Activated naive CD4-positive, alpha-beta T cell treated with anti-CD3 and anti-CD28 coated beads for 36 hours (primary cell): ENCODE measurements at places on chromosomes 2 and 18.

- DNase-seq: no peak
These were observed 123.5 kb upstream of the BOD1L2 start for GRCh38 chr18:57023275-57023882.

DNA sequence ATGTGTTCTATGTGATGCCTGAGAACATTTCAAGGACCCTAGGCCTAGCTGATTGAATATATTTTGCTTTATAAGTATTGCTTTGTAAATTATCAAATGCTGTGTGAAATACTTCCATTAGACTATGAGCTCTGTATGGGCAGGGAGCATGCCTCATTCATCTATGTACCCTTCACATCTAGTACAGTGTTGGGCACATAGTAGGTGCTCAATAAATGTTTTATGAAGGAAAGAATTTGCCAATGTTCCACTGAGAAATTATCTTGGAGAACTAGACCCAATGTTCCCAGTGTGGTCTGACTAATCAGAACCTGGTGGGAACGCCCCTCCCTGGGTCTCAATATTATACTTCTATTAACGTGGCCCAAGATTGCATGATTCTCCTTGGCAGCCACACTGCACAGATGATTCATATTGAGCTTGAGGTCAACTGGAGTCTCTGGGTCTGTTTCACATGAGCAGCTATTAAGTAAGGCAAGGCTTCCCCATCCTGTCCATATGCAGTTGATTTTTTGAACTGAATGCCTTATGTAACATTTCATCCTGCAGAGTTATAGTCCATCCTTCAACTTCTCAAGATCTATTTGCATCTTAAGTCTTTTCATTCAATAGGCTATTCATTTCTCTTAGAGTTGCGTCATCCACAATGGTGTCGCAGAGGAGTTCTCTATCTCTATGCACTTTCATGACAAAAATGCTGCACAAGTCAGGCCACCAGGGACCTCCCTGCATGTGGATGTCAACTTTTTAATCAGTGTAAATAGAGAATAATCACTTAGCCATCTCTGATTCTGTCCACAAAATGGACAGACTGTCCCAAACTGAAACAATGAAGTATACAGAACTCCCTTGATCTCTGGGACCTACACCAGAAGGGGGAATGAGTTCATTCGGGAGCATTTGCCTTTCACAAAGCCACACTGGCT lies 257.6 kb downstream of the CYP26B1 start:
- DNase-seq: no peak

DNA sequence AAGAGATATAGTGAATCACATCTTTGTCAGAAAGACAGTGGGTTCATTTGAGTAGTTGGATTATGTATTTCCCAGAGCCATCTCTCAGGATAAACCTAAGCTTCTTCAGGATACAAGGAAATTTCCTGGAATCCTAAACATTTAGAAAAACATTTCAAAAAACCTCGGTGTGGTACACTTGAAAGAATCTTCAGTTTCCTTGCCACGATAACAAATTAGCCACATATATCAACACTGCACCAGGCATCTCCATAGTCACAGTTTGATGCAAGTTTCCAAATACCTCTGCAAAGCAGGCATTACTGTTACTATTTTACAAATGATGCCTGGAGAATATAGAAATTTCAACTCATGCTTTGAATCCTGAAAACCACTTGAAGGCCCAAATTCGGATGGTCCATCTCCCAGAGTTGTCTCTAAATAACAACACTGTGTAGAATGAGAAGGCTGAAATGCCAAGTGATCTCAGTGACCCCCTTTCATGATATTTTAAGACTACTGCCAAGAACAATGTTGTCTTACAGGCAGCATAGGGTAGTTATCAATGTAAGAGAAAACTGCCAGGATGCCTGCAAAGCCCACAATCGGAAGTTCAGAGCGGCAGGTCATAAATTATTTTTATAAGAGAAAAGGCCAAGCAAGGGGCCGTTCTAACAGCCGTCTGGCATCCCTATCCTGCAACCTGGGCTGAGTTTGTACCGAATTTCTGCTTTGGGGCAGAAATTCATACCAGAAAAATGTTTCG lies 307.9 kb downstream of the TXNL1 start:
- DNase-seq: no peak

- DNase-seq: no peak
These were observed 126.9 kb upstream of the PIK3C3 start for GRCh38 chr18:41828137-41828536.

DNA sequence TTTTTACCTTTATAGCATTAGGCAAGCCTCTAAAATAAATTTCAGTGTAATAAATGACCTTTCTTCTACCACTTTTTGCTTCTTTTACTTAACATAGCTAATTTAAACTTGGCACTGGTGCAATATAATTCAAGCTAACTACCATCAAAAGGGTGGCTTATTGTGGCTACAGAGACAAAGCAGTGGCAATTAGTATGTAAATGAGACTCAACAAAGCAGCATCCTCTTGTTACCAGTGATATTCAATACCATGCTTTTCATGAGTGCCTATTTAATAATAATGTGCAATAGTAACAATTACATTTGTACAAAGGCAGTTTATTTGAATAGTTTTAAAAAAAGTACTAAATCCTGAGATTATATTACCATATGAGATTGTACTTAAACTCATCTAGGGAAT lies 93.4 kb downstream of the SOS1 start:
- DNase-seq: no peak

- DNase-seq: no peak
These were observed 241.0 kb upstream of the RBBP8 start for GRCh38 chr18:22691946-22692710.

DNA sequence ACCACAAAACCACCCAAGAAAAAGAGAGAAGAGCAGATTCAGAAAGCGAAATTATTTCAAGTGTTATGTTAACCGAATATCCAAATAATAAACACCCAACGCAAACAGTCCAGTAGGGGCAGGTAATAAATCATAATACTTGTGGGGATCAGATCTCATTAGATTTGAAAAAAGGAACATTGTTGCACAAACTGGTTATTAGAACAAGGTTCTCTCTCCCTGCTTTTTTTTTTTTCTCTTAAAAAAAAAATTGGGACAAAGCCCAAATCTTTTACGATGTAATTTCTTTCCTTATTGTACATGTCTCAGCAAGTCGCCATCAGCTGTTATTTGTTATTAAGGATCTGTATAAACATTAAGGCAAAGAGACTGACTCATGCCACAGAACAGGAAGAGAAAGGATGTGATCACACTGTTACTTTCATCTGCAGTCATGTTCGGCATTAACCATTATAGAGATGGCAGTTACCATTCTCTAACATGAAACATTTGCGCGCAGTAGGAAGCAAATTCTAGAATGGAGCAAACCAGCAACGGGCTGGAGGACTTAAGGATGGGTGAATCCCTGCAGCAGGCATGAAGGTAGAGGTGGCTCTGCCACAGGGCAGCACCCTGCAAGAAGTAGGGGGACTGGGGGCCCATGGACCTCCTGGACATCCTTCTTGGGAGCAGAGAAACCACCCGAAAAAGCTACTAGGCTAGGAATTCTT lies 42.0 kb downstream of the EPHA4 start:
- peak; percentile 20 for DNase-seq

- DNase-seq: no peak
These were observed 17.5 kb downstream of the SMAD2 start for GRCh38 chr18:47912794-47913585.

GRCh38 chr18:65468881-65469280 lies 281.9 kb upstream of the CDH7 start:
- DNase-seq: no peak

DNA sequence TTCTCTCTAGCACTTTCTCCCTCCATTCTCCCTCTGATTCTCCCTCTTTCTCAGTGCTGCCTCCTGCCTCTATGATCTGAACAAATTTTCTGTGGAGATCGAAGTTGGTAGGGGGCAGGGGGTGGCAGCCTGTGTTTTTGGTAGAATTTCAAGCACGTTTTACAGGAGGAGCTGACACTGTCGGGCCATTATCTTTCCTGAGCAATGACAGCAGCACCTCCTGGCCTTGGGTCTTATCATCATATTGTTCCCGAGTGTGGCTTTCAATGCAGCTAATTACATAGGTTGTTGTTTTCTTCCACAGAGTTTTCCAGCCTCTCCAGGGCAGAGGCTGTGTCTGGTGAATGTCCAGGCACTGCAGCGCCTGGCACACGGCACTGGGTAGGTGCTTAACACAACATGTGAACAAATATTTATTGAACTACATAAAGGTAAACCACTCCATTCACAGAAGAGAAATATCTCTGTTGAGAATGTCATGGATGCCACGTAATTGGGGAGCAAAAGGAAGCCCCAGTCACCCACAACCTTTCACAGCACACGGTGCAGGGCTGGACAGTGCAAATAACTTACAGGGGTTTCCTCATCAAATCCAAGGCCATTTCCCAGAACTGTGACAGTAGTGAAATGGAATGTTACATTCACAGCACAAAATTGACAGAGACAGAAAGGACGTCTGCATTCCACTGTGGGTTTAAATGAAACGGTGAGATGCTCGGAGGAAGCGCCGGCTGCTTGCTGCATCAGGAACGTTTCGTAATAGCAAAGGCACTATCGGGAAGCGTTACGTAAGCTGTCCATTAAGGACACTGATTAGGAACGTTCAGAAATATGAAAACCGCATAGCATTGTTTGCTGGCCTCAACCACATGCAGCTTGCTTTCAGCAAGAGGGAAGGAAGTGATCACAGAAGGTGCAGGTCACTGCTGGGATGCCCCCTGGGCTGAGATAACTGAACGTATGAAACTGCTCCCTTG lies 6.5 kb upstream of the KCNG2 start:
- peak; percentile 14 for DNase-seq

DNA sequence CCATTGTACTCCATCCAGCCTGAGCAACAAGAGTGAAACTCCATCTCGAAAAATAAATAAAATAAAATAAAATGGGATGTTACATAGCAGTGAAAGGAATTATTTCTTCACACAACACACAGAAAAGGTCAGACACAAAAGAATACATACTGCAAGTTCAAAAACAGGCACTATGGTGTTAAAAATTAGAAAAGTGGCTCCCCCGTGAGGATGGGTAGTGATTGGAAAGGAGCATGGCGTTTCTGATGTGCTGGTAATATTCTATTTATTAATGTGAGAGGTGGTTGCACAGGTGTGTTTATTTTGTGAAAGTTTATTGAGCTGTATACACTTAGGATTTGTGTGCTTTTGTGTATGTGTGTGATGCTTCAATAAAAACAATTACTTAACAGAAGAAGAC lies 22.9 kb upstream of the RAB10 start:
- DNase-seq: no peak

GRCh38 chr2:236210536-236210935 lies 42.4 kb upstream of the GBX2 start:
- no peak for DNase-seq

DNA sequence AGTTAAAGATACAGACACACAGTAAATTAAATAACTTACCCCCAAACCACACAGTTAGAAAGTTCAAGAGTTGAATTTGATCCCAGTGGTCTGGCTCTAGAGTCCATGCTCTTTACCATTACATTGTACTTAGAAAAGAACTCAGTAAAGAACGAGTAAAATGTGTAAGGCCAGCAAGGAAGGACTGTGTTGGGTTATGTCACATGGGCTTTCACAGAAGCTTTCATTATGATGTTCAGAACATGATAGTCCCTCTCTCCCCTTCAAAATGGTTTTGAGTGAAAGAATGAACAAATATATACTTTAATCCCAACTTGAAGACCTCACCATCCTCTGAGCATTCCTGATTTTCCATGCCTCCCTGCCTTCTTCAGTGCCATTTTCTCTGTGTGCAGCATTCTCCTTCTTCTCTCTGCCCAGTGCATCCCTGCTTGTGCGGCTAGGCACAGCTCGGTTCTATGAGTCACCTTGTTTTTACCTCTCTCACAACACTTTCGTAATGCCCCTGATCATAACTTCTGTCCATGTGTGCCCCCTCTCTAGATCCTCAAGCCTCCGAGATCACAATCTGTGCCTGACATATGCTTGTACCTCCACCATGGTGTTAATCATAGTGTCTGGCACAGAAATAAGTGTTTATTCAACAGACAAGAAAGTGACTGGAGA lies 22.0 kb downstream of the RASGRP3 start:
- no peak for DNase-seq

GRCh38 chr2:25566094-25566493 lies 107.3 kb downstream of the DTNB start:
- DNase-seq: no peak

DNA sequence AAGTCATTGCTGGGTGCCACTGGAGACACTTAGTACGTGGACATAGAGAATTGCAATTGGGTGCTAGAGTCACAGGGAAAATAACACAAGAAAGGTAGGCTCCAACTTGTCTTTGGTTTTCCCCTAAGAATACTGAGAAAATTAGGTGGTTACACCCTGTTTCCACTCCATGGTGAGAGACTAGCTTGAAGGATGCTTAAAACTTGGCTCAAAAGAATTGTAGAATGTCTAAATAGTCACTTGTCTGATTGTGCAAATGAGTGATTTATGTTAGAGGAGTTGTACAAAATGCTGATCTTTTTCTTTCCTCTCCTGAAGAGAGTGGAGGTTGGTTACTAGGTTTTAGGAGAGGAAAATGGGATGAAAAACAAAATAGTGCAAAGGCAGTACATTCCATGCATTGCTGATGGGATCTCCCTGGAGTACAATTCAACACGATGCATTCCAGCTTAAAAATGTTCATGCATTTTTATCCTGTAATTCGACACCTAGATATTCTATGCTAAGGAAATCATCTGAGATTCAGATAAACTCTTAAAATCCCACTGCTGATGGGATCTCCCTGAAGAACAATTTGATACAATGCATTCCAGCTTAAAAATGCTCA lies 2.2 kb upstream of the SERPINB12 start:
- no peak for DNase-seq

- DNase-seq: peak; percentile 12
These were observed 204.7 kb upstream of the ITGA4 start for GRCh38 chr2:181252262-181253148.

GRCh38 chr2:163778045-163778781 lies 42.4 kb upstream of the FIGN start:
- no peak for DNase-seq

GRCh38 chr2:212379103-212379502 lies 159.5 kb downstream of the ERBB4 start:
- no peak for DNase-seq

GRCh38 chr2:31131871-31132270 lies 6.4 kb downstream of the GALNT14 start:
- DNase-seq: no peak

DNA sequence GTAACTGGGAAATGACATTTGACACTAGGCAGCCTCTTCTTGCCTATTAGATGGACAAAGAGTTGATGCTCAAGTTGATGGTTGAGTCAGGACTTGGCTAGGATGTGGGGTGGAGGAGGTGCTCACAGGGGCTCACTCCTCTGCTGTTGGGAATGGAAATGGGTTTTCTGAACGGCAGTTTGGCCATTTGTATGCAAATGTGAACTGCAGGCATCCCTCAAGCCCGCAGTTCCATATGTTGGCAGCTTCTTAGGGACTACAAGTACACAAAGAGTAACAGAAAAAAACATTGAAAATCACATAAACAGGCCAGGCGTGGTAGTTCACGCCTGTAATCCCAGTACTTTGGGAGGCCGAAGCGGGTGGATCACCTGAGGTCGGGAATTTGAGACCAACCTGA lies 80.8 kb downstream of the INPP5D start:
- no peak for DNase-seq
